ENCODE measurements at places on chromosomes 16 and 17.

- DNase-seq, result no peak
Observed at GRCh38 chr17:28487881-28488532, 14.6 kb downstream of the SLC13A2 start.

- peak; percentile 90 for DNase-seq
Observed at GRCh38 chr16:47037746-47038458, 64.4 kb upstream of the DNAJA2 start.

DNA sequence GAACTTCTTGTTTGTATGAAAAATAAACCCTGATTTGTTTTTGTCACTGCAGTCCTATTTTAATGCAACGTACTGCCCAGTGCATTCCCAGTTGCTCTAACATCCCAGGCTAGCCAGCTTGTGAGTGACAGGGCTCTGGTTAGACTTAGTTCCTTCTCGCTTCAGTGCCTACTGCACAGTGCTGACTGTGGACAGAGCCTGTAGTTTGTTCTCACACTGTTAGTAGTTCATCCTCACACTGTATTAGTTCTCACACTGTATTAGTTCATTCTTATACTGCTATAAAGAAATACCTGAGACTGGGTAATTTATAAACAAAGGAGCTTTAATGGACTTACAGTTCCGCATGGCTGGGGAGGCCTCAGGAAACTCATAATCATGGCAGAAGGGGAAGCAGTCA, 116.6 kb upstream of the SALL1 start:
- DNase-seq, result no peak

DNA sequence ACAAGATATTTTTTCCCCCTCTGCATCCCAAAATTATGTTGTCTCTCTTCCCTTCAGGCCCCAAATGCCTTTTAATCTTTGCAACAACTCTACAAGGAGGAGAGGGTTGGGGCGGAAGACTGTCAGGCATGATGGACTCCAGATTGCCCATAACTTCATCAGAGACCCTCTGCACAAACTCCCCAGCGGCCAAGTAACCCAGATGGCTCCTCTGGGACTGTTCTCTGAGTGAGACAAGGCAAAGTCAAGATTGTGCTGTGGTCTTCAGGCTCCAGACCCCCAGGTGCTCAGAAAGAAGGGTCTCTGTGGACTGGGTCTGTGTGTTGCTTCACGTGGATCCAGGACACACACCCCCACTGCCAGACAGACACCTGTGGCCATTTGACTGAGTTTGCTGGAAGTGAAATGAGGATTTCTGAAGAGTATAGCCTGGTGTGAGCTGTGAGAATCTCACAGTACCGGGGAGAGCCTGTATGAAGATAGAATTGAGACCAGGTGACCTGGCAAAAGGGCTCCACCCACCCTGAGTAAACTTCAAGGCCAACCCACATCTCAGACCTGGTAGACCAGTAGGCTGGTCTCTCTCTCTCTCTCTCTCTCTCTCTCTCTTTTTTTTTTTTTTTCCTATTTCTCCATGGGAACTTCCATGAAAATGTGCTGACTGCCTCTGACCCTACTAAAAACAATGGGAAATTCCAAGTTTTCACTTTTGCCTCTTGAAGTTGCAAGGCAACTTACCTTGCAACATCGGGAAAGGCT, 354.1 kb downstream of the SOX9 start:
- DNase-seq, result no peak

DNA sequence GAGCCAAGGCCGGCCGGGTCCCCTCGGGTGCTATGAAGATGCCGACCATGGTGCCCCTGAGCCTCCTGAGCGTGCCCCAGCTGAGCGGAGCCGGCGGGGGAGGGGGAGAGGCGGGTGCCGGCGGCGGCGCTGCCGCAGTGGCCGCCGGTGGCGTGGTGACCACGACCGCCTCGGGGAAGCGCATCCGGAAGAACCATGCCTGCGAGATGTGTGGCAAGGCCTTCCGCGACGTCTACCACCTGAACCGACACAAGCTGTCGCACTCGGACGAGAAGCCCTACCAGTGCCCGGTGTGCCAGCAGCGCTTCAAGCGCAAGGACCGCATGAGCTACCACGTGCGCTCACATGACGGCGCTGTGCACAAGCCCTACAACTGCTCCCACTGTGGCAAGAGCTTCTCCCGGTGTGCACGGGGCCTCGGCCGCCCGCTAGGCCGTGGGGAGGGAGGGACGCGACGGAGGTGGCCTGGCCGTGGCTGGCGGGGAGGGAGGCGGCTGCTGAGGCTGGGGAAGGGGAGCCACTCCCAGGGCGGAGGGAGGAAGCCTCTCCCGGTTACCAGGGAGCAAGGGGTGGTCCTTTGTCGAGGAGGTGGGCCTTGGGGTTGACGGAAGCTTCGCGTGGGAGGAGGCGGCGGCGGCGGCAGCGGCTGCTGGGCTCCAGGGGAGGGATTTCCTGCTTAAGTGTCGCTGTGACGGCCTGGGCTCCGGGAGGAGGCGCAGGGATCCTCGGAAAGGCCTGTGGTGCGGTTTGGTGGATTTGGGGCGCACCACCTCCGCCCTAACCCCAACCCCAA, 1.3 kb downstream of the MAZ start:
- peak; percentile 80 for DNase-seq

- DNase-seq, result no peak
Observed at GRCh38 chr17:8599351-8600011, 31.0 kb downstream of the MYH10 start.

DNA sequence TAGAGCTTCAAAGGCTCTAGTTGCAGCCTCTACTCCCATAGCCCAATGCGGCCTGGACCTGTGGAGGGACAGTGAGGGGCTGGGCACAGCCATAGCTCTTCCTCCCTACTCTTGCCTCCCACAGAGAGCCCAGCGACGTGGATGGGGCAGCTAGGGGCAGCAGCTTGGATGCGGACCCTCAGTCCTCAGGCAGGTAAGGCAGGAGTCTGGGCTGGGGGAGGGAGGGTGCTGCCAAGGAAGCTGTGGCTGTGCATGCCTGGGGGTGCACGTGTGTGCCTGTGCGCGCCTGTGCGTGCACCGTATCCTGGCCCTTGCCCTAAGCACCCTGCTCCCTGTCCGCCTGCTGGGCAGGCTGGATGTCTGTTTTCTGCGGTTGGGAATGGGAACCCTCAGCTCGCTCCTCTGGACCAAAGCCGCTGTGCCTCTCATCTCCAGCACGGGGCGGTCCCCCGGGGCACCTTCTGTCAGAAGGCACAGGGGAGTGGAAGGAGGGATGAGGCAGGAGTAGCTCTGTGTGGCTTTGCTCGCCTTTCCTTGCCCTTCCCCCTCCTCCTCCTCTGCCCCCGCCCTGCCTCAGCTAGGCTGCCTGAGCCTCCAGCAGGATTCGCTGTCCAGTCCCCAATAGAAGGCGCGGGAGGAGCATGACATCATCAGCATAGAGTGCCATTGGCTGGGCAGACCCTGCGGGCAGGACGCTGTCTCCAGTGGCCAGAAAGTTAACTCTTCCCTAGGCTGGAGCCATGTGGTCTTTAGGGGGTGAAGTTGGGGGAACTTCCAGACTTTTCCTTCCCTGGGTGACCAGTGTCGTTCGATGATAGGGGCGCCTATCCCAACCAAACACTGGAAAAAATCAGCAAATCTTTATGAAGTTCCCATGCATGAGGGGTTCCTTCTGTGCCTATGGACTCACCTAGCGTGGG, 797 bp downstream of the PRCD start:
- DNase-seq, result no peak

- DNase-seq, result no peak
Observed at GRCh38 chr16:87311387-87311786, 5.8 kb downstream of the C16orf95 start.

DNA sequence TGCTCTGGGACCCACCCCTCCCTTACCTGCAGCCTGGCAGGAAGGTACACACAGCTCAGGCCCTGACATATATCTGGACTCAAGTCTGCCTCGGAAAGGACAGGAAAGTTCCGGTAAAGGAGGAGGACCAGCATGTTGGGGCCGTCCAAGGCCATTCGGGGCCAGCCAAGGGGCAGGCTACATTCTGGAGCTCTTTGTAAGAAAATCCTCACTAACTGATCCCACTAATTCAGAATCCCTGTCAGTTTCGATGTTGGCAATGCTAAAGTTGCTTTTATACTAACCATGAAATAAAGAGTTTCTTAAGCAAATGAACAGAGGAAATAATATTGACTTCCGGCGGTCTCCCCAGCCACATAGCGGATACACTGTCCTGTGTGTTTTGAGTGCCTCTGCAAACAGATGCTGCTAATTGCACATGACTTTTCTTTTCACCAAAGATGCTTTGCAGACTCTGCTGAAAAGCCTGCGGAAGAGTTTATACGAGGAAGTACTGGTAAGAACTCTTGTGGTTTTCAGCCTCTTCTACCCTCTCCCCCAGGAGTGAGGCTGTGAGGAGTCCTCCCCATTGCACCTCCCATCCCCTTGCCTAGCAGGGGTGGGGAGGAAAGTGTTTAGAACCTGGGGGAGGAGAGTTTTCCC, 54.8 kb downstream of the PLXDC1 start:
- DNase-seq, result no peak

DNA sequence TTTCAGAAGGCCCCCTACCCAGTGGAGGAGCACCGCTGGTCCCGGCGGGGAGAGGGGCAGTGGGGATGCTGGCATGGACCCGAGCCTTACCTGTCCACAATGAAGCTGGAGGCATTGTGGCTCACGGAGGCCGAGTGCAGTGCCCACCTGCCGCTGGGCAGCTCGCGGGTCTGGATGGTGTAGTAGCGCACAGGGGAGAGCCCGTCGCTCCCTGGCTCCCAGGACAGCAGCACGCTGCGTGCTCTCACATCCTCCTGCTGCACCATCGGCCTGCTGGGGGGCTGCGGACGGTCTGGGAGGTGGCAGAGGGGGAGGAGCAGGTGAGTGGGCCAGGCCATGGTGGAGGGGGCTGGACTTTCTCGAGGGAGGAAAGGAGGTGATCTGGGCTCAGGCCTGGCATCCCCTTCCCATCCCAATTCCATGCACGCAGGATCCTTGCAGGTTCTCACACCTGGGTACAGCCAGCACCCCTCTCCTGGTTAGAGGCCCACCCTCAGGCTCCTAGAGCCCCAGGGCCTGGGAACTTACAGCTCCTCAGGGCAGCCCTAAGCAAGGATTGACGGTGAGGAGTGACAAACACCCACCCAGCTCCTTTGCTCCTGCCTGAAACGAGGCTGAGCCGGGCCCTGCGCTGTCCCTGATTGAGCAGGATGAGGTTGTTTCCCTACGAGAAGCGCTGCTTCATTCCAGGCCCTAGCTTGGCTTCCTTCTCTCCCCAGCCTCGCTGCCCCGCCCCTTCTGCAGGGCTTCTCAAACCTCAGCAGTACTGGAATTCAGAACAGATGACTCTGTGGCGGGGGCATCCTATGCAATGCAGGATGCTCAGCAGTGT, 76.2 kb upstream of the CDC42EP4 start:
- no peak for DNase-seq

DNA sequence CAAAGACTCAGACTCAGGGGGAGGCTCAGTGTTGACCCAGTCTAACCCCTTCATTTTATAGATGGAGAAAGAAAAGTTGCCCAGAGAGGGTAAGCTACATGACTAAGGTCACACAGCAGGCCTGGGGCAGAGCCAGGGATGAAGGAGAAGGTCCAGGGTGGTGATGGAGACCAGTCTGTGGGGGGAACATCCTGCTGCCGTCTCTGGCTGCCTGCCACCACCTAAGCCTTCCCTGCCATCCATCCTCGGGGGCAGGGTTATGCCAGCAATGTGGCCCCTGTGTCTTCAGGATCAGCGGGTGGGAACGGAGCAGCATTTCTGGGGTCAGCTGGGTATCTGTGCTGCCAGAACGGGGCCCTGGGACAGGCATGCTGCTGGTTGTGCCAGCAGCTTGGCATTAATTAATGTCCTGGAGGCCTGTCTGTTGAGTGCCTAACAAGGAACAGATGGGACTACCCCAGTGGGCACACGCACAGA, 5.5 kb downstream of the DOK4 start:
- no peak for DNase-seq

GRCh38 chr16:46975165-46975564, 1.7 kb upstream of the DNAJA2 start:
- DNase-seq, result no peak

DNA sequence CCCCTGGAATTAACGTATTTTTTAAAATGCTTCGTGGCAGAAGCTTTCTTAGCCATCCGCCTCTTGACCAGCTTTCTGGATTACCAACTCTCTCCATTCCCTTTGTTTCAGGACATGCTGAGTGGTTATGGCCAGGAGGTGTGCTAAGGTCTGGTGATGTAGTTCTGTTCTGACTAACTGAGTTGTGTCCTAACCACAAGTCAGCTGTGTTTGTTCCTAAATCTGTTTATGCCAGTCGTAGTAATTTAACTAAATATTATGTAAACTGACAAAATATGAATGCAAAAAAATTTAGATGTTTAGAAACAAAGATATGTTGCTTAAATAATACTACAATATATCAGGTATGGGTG, 61.6 kb downstream of the MRTFB start:
- no peak for DNase-seq
